Activated T-helper 2 cell treated with anti-CD3 and anti-CD28 coated beads, Interferon-gamma antibody, Interleukin-2, Interleukin-4, amounts not matched to agents 10 μg/mL and 5 μg/mL and 100 μg/mL, durations not matched to agents 14 hours and 24 hours and 36 hours (primary cell): ENCODE measurements at places on chromosomes 12 and 14. TPM values are rescaled to one million over a fixed set of nuclear protein-coding genes. Genes with fewer than 3 reads are reported as not detected.

DNA sequence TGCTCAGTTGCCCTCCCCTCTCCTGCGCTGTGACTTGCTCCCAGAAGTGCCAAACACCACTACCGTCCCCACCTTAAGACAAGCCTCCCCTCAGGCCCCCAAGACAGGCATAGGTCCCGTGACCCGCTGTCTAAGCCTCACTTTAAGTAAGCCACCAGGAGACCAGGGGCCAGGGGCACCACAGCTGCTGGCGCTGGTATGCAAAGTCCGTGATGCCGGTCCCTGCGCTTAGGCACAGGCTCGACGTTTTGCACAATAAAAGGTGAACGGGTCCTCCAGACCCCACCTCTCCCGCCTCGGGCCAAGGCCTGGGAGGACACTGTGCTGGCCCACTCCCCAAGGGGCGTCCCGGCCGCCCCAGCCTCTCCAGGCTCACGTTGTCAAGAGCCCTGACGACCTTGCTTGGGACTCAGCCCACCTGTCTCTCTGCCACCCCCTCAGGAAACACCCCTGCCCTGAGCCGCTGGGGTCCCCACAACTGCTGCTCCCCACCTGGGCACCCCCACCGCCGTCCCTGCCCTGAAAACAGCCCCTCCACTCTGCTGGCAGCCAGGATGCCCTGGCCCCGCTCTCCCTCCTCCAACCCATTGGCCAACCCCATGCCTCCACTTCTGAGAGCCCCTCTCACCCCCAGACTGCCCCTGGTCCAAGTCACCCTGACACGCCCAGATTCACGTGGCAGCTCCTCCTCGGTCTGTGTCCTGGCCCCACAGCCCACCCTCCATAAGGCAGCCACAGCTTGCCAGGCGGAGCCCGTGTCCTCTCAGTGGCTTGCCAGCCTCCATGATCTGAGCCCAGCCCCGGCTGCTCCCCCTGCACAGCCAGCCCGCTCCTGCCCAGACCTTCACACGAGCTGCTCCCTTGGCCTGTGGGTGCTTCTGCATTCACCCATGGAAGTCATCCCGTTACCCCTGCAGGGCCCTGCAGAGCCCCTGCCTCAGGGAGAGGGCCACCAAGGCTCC, 11.9 kb downstream of the JAG2 start:
- DNase-seq, result no peak
- no peak overlapping the region for H3K27ac ChIP-seq
- H3K27me3 ChIP-seq, result no peaks in the 10 kb centered on the region

IAPP gene
- not detected in 2 replicates for total RNA-seq

DNA sequence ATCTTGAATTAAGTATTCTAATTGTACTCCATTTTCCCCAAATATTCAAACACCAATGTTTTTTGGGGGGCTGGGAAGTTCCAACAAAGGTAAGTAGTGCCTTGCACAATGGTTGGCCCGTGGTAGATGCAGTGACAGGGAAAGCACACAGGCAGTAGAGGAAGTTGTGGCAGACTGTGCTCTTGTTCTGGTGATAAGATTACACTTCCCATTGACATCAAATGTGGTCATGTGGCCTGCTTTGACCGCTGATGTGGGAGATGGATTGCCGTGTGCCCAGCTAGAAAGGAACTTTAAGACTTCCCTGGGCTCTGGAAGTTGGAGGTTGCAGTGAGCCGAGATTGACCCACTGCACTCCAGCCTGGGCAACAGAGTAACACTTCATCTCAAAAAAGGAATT, 223.8 kb downstream of the VRK1 start:
- H3K4me3 ChIP-seq, result no peak overlapping the region
- peaks cover 2% of the 10 kb centered on the region for H3K27me3 ChIP-seq
- peaks cover 5% of the 10 kb centered on the region for H3K4me1 ChIP-seq

GRCh38 chr14:101705733-101706508, 55.6 kb upstream of the PPP2R5C start:
- H3K27ac ChIP-seq, result no peak overlapping the region
- H3K4me3 ChIP-seq, result no peak overlapping the region
- peaks cover 22% of the 10 kb centered on the region for H3K4me1 ChIP-seq

HPD gene
- total RNA-seq, result not detected in 2 replicates

DNA sequence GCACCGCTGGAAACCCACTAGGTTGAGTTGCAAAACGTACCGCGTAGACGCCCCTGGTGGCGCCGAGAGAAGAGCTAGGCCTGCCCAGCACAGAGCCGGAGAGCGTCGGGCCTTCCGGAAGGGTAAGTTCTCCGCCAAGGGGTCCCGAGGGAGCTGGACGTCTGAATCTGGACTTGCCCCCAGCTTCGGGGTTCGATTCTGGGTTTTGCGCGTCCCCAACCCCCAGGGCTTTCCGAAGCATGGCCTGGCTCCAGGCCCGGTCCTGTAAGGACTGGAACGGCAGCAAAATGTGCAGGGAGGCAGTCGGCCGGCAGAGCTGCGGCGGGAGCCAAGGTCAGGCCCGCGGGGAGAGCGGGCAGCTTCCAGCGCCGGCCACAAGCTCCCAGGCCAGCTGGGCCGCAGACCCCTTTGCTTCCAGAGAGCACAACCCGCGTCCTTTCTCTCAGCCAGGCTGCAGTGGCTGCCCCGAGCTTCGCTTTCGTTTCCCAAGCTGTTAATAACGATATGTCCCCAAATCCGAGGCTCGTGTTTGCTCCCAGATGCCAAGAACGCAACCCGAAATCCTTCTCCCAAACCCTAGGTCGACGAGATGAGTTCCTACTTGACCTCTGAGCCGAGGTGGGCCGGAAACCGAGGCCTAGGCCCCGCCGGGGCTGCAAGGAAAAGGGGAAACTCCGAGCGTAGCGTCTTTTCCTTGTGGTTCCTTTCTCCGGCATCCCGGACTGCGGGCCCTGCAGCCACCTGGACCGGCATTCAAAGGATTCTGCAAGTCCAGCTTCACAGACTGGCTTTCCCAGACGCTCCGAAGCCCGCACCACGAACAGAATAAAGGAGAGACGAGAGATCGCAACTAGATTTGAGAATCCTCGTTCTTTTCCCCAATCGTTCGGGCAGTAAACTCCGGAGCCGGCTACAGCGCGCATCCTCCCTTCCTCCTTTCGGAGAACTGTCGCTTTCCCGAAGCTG, 3.2 kb upstream of the TBX5 start:
- no peaks in the 10 kb centered on the region for H3K36me3 ChIP-seq
- no peak for DNase-seq
- H3K27ac ChIP-seq, result peak overlapping the region; percentile 28
- H3K4me3 ChIP-seq, result no peak overlapping the region
- peaks cover 91% of the 10 kb centered on the region for H3K27me3 ChIP-seq

NINJ2 gene
- total RNA-seq, result 3.1 and 4.6 TPM in 2 replicates

GRCh38 chr12:129002427-129002826, 149.1 kb downstream of the GLT1D1 start:
- H3K36me3 ChIP-seq, result no peaks in the 10 kb centered on the region
- H3K27ac ChIP-seq, result no peak overlapping the region
- DNase-seq, result no peak
- no peak overlapping the region for H3K4me3 ChIP-seq
- H3K4me1 ChIP-seq, result no peaks in the 10 kb centered on the region
- H3K27me3 ChIP-seq, result no peaks in the 10 kb centered on the region

DNA sequence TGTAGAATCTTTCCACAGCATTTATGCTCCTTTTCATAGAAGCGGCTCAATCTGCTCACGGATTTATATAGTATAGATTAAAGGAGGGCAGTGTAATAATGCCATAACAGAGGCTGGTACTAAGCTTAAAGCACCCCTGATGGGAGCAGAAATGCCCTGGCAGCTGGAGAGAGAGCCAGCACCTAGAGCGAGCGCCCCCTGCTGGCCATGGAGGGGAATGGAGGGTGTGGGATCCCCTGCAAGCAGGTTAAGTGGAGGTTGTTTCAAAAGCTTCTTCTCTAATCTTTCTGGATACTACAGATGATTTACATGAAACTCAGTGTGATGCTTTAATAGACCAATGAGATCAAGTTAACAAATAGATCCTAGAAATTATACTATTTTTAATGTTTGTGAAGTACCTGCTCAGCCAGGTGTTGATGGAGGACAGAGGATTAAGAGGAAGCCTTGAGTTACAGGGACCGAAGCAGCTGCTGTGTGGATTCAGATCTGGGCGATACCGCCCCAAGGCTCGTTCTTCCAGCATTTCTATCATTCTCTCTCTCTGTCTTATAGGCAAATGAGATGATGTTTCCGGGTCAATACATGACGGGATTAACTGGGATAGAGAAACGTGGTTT, 1519.3 kb upstream of the TMEM132C start:
- H3K27ac ChIP-seq, result no peak overlapping the region
- no peak overlapping the region for H3K4me3 ChIP-seq
- no peaks in the 10 kb centered on the region for H3K4me1 ChIP-seq
- DNase-seq, result peak; percentile 23
- H3K36me3 ChIP-seq, result no peaks in the 10 kb centered on the region

SLC8A3 gene
- total RNA-seq, result 0.32 and 0.37 TPM in 2 replicates

DNA sequence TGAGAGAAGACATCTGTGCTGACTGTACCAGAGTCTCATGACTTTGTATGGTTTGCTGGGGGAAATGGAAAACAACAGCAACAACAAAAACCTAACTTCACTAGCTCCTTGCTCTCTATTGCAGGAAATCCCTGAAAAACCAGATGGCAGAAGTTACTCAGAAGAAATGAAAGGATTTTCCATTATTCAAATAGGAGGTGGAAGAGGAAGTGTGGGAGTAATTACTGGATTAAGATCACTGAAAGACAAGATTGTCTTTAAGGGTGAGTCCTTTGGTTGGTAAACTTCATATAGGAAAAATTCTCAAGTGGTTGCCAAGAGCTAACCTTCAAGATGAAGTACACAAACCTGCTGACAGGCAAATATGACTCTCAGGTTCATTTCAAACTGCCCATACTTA, 391.9 kb upstream of the ATP2B1 start:
- H3K27ac ChIP-seq, result no peak overlapping the region

DNA sequence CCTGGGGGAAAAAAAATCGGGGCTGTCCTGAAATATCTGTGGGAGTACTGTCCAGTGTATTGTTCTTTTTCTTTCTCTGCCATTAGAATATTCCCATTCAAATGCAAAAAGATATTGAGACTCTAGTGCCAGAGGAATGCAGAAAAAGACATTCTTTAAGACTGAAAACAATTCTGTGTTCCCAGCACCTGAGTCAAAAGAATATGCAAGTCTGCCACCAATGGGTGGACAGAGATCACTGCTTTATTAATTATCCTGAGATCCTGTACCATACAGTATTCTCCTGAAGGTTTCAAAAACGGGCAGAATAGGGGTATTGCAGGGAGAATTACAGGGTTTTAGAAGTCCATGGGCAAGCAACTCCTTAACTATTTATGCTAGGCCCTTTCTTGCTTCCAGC, 361.8 kb downstream of the C12orf50 start:
- no peak for DNase-seq
- H3K4me1 ChIP-seq, result no peaks in the 10 kb centered on the region
- no peaks in the 10 kb centered on the region for H3K27me3 ChIP-seq
- H3K36me3 ChIP-seq, result no peaks in the 10 kb centered on the region
- no peak overlapping the region for H3K27ac ChIP-seq

- no peaks in the 10 kb centered on the region for H3K36me3 ChIP-seq
- no peak overlapping the region for H3K27ac ChIP-seq
- H3K4me3 ChIP-seq, result no peak overlapping the region
- H3K4me1 ChIP-seq, result no peaks in the 10 kb centered on the region
- H3K27me3 ChIP-seq, result peaks cover 42% of the 10 kb centered on the region
- no peak for DNase-seq
Measured at GRCh38 chr14:64865992-64866391, 13.7 kb downstream of the SPTB start.

MSRB3 gene
- total RNA-seq, result 0.18 TPM in 1 of 2 replicates, not detected in the other

DNA sequence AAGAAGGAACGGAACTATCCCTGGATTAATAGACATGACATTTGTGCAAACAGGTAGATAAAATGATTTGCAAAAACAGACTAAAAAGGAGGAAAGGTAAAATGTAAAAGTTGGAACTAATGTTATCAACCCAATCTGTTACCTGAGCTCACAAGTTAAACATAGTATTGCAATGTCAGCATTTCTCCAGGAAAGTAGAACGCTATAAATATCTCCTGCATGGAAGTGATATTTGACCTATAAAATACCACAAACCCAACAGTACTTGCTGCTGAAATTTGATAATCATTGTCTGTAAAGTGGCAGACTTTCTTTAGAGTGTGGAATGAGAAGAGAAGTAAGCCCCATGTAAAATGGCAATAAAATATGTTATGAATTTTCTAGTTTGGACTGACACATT, 1435.7 kb downstream of the LRFN5 start:
- H3K4me3 ChIP-seq, result no peak overlapping the region
- no peak overlapping the region for H3K27ac ChIP-seq
- DNase-seq, result no peak
- no peaks in the 10 kb centered on the region for H3K36me3 ChIP-seq

RERG gene
- not detected in 2 replicates for total RNA-seq

PTGER2 gene
- total RNA-seq, result 53.3 and 54.1 TPM in 2 replicates

- no peak overlapping the region for H3K27ac ChIP-seq
- H3K27me3 ChIP-seq, result peaks cover 25% of the 10 kb centered on the region
- H3K4me1 ChIP-seq, result no peaks in the 10 kb centered on the region
- no peak for DNase-seq
- H3K4me3 ChIP-seq, result no peak overlapping the region
- no peaks in the 10 kb centered on the region for H3K36me3 ChIP-seq
Measured at GRCh38 chr12:26157001-26157400, 32.2 kb upstream of the BHLHE41 start.

DNA sequence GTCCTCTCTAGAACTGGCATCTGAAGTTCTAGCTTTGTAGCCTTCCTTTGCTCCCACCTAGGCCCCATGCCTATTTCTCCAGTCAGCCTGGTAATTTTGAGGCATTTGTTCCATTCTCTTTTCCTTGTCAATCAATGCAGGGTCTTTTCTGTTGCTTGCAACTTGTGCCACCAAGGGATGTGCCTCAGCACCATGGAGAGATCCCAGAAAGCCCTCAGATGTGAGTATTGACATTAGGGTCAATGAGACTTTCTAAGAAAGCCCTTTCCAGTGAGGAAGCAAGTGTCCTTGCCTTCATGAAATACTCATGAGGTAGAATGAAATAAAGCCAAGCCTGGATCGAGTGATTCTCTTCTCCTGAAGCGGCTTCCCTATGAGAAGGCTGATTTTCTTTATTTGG, 213.9 kb downstream of the SLC15A4 start:
- no peaks in the 10 kb centered on the region for H3K36me3 ChIP-seq
- H3K4me3 ChIP-seq, result no peak overlapping the region
- DNase-seq, result no peak
- no peaks in the 10 kb centered on the region for H3K4me1 ChIP-seq
- H3K27me3 ChIP-seq, result no peaks in the 10 kb centered on the region

DNA sequence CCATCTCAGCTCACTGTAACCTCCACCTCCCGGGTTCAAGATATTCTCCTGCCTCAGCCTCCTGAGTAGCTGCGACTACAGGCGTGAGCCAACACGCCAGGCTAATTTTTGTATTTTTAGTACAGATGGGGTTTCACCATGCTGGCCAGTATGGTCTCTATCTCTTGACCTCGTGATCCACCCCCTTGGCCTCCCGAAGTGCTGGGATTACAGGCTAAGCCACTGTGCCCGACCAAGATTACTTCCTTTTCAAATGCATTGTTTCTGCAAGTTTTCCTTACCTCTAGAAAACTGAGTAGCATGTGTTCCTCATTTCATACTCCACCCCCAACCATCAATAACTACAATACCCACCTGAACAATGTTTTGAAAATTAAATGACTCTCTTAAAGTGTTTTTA, 13.1 kb downstream of the ARF6 start:
- H3K36me3 ChIP-seq, result peaks cover 25% of the 10 kb centered on the region
- no peak overlapping the region for H3K4me3 ChIP-seq
- no peak overlapping the region for H3K27ac ChIP-seq
- no peaks in the 10 kb centered on the region for H3K27me3 ChIP-seq
- no peak for DNase-seq
- peaks cover 25% of the 10 kb centered on the region for H3K4me1 ChIP-seq

GRCh38 chr12:92628476-92628875, 74.3 kb upstream of the PLEKHG7 start:
- no peak overlapping the region for H3K4me3 ChIP-seq
- no peak for DNase-seq

AVPR1A gene
- total RNA-seq, result not detected in 2 replicates
